ENCODE measurements at places on chromosomes 12 and 14.

- no peak for DNase-seq
These were observed 123.5 kb downstream of the MED13L start for GRCh38 chr12:116153983-116154382.

- DNase-seq: no peak
These were observed 30.1 kb downstream of the CLIP1 start for GRCh38 chr12:122392411-122392810.

- no peak for DNase-seq
These were observed 75.4 kb upstream of the PWP1 start for GRCh38 chr12:107610021-107610859.

GRCh38 chr12:94202245-94203180 lies 54.1 kb downstream of the PLXNC1 start:
- DNase-seq: no peak

DNA sequence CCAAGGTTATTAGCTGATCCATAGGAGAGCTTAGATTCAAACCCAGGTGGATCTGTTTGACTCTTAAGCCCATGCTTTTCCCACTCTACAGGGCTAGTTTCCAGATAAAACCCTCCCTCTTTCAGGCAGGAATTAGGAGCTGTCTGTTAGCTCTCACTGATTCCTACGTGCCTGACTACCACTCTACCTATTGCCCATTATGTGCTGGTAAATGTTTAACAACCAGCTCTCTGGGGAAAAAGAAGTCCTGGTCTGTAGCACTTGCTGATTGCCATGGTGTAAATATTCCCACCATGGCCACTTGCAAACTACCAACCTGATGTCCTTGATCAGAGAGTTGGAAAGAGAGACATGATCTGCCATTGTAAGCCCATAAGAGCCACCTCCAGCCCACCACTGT lies 65.5 kb upstream of the BDKRB2 start:
- DNase-seq: no peak

DNA sequence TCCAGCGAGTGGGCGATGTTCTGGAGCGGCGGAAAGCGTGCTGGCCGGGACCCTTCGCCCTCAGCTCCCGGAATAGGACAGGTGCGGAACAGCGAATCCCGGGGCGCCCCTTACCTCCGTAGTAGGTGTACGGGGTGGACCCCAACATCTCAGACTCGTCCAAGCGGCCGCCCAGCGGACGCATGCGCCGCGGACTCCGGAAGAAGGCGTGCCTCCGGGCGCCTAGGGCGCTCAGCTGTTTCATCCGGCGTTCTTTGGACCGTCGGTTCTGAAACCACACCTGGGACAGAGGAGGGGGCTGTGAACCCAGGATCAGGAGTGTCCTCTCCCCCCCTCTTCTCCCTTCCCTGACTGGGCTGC lies 4.5 kb downstream of the LHX5 start:
- no peak for DNase-seq

DNA sequence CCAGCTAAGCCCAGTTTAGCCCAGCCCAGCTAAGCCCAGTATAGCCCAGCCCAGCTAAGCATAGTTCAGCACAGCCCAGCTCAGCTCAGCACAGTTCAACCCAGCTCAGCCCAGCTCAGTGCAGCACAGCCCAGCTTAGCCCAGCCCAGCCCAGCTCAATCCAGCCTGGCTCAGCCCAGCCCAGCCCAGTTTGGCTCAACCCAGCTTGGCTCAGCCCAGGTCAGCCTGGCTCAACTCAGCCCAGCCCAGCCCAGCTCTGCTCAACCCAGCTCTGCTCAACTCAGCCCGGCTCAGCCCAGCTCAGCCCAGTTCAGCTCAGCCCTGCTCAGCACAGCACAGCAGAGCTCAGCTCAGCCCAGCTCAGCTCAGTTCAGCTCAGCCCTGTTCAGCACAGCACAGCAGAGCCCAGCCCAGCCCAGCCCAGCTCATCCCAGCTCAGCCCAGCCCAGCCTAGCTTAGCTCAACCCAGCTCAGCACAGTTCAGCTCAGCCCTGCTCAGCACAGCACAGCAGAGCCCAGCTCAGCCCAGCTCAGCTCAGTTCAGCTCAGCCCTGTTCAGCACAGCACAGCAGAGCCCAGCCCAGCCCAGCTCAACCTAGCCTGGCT lies 330.9 kb downstream of the TMEM121 start:
- DNase-seq: no peak
